Activated CD8-positive, alpha-beta memory T cell treated with anti-CD3 and anti-CD28 coated beads for 4 hours (primary cell): ENCODE measurements at places on chromosomes 4 and X.

GRCh38 chr4:153204247-153204671, at the start of gene TRIM2:
Gene TRIM2, plus strand, starts transcription at chr4:153204443. Its CDS starts 88 bp downstream, at chr4:153204531.
- DNase-seq: no peak

- no peak for DNase-seq
Measured at GRCh38 chr4:183391204-183391603, 53.2 kb upstream of the CDKN2AIP start.

GRCh38 chrX:52265713-52266112, 81.0 kb downstream of the MAGED4 start:
- DNase-seq: no peak

GRCh38 chr4:24405926-24406325, 178.4 kb downstream of the DHX15 start:
- no peak for DNase-seq

- DNase-seq: no peak
Measured at GRCh38 chr4:170666909-170667308, 577.2 kb upstream of the AADAT start.

DNA sequence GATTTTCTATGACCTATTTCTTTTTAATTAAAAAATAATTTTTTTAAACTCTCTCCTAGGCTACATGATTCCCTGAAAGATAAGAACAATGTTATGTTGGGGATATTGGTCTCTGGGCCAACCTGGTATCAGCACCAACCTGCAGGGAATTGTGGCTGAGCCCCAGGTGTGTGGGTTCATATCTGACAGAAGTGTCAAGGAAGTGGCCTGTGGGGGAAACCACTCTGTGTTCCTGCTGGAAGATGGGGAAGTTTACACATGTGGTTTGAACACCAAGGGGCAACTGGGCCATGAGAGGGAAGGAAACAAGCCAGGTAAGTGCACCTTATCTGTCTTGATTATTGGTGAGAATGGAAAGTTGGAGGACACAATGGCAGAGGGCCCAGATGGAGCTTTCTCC, 13.5 kb downstream of the HERC3 start:
- no peak for DNase-seq

GRCh38 chrX:68292471-68292870, 140.8 kb downstream of the OPHN1 start:
- no peak for DNase-seq

GRCh38 chrX:115311601-115312001, 22.1 kb downstream of the LUZP4 start:
- DNase-seq: no peak

- no peak for DNase-seq
Measured at GRCh38 chrX:115357326-115358120, 68.0 kb downstream of the LUZP4 start.

DNA sequence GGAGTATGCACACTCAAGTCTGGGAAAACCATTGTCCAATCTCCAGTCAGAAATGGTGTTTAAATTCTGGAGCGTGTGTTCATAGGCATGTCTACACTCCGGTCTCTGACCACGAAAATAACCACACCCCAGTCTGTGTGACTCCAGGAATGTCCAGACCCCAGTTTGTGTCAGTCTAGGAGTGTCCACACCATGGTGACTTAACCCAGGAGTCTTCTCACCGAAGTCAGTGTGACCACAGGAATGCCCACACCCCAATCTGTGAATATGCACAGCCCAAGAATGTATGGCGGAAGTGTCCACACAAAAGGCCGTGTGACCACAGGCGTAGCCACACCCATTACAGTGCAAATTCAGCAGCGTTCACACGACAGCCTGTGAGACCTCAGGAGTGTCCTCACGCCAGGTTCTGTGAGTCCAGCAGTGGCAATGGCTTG, 11.4 kb downstream of the FTSJ1 start:
- DNase-seq: no peak

- DNase-seq: no peak
Measured at GRCh38 chr4:4492161-4492847, 49.5 kb downstream of the STX18 start.

DNA sequence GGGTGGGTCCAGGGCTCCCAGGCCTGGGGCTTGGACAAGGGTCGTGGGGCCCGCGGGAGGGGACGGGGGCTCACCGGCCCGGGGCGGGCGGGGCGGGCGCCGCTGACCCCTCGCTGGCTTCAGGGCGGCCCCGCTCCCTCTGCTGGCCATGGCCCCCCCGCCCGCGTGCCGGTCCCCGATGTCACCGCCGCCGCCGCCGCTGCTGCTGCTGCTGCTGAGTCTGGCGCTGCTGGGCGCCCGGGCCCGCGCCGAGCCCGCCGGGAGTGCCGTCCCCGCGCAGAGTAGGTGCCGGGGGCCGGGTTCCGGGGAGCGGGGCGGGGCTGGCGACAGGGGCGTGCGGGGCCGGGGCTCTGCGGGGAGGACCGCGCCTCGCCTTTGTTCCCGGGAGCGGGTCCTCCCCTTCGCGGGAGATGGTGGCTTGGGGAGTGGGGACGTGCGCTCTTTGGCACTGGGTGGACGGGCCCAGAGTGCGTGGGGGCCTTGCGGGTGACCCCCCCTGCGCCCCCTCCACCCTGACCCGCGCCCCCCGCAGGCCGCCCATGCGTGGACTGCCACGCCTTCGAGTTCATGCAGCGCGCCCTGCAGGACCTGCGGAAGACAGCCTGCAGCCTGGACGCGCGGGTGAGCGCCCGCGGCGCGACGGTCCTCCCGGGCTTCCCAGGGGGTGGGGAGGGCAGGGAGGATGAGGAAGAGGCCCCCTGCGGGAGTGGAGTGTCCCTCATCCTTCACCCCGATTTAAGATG, 16.8 kb upstream of the NAT8L start:
- no peak for DNase-seq

DNA sequence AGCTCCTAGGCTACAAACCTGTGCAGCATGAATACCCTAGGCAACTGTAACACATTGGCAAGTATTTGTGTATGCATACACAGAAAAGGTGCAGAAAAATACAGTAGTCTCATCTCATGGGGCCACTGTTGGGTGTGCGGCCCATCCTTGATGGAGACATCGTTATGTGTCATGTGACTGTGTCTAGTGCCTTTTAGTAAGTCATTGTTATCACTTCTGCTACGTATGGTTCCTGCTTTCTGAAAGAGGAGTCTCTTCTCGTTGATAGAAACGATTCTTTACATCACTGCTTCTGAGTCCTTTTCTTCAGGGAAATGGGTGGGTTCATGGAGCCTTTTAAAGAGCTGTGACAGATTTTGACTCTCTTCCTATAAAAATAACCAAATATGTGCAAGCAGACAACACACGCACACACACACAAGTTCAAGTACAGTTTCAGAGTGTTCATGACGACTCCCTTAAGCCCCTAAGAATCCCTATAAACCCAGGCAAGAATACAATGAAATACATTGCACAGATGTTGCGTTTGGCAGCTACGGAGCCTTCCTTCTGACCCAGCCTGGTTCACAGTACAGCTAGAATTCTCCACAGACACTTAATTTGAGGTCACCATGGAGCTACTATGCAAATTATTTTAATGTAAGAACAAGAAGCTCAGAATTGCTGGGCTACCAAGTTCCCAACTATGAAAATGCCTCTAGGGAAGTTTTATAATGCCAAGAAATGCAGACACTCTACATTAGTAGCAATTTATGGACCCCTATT, 10.2 kb upstream of the STK32B start:
- DNase-seq: no peak

GRCh38 chrX:153887385-153887784, 1.4 kb upstream of the L1CAM start:
- no peak for DNase-seq

GRCh38 chr4:183081116-183081469, 18.0 kb upstream of the WWC2 start:
- no peak for DNase-seq

GRCh38 chr4:73019462-73020047, 50.0 kb downstream of the COX18 start:
- no peak for DNase-seq

DNA sequence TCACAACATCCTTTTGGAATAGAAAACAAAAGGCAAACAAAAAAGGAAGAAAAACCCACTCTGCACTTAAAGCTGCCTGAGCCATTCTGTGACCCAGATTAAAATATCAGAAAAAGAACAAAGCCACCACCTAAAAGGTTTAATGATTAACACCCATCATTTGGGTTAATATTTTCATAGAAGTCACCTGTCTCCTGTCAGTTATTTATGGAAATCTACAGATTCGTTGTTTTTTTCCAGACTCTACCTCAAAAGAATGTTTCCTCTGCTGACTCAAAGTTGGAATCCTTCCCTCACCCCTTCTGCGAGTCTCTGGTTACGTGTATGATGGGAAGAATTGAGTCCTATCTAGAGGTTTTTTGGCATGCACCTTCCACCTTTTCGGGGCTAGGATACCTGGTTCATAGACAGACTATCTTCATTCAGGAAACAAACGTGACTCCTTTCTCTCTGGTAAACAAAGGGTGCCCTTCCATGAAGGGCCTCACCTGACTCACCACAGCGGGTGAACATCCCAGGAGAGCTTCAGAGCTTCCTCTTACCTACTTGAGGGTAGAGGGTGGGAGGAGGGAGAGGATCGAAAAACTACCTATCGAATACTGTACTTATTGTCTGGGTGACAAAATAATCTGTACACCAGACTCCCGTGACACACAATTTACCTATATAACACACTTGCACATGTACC, 19.6 kb upstream of the CA5B start:
- DNase-seq: no peak

DNA sequence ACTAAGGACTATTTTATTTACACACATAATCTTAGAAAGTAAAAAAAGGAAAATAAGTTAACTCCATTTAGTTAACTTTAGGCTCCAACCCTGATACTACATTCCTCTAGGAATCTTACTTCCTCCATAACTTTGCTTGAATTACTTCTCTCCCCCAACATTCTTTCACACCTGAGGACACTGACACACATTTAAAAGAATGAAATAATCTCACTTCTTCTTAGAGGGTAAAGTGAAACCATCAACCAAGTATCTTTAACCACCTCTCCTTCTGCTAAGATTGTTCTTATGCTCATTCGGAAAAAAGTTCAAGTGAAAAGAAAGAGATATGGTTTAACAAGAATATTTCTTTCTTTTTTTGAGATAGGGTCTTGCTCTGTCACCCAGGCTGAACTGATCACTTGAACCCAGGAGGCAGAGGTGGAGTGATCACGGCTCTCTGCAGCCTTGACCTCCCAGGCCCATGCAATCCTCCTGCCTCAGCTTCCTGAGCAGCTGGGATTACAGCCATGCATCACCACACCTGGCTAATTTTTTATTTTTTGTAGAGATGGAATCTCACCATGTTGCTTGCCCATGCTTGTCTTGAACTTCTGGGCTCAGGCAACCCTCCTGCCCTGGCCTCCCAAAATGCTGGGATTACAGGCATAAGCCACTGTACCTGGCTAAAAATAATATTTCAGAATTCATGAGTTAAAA, 28.5 kb downstream of the SLC25A4 start:
- no peak for DNase-seq

GRCh38 chrX:123298026-123298425, 113.9 kb downstream of the GRIA3 start:
- no peak for DNase-seq

DNA sequence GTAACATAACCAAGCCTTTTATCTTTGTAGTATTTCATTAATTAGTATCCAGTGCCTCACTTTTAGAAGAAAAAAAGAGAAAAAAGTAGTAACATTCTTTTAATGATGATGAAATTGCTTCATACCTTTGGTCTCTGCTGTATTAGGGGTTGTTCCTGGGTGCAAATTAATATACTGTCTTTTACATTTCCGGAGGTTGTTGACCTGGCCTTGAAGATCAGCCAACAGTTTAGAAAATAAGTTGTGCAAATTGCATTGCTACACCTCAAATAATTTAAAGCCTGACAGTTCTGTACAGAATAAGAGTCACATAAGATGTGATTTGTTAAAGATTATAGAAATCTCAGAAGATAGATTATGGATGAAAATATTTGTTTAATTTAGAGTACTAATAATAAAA, 3.8 kb downstream of the NFKB1 start:
- no peak for DNase-seq

DNA sequence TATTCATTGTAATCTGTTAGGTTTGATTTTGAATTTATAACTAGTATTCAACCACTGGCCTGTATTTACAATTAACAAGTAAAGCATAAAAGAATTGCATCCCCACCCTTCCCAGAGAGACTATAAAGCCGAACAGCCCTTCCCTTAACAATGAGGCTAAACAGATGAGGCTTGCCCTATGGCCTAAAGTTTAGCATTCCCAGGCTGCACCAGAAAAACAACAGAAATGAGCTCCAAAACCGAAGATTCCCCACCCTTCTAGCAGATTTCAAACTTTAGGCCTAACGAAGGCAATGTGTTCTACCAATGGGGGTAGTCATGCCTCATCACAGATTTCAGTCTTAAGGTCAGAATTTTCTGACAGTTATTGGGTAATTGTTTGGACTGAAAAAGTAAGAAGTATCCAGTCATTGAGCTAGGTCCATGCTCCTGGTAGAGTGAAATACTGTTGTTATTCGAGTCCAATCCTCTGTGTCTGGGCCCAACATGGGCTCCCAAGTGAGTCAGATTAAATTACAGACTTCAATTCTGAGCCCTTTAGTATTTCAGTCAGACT, 197.6 kb downstream of the ANTXR2 start:
- no peak for DNase-seq

GRCh38 chr4:99300934-99301333, 10.1 kb upstream of the ADH1A start:
- no peak for DNase-seq

DNA sequence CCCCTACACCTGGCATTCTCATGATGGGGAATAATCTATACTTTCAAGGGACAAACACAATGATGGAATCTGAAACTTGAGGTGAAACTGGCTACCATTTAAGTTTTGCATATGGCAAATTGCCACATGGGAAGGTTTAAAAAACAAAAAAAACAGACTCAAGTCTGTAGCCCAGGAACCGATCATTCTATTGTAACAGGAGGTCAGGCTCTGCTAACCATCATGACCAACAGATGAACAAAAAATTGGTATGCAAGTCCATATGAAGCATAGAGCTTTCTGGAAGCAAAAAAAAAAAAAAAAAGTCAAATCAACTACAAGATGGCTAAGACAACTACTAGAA, 594.3 kb upstream of the DIPK2B start:
- no peak for DNase-seq

- no peak for DNase-seq
Measured at GRCh38 chr4:88792268-88792781, 94.7 kb upstream of the NAP1L5 start.

DNA sequence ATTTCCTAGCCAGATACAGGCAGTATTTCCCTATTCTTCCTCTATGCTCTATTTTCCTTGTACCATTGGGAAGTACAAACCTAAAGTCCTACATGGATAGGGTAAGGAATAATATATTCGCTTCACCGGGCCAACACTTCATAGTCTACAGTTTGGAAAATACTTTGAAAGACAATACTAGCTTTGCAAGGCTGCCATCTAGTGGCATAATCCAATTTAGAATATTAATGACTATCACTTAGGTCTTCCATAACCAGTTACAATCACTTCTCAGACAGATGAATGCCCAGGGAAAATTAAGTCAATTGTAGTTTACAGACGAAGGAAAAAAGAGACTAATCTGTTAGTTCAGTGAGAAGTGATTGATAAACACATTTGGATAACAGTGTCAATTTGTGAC, 141.0 kb upstream of the FAM47C start:
- no peak for DNase-seq
